ENCODE measurements at places on chromosomes 1 and 21.
A peak's percentile ranks its signal among the peaks of the same experiment; 100 is the strongest.

DNA sequence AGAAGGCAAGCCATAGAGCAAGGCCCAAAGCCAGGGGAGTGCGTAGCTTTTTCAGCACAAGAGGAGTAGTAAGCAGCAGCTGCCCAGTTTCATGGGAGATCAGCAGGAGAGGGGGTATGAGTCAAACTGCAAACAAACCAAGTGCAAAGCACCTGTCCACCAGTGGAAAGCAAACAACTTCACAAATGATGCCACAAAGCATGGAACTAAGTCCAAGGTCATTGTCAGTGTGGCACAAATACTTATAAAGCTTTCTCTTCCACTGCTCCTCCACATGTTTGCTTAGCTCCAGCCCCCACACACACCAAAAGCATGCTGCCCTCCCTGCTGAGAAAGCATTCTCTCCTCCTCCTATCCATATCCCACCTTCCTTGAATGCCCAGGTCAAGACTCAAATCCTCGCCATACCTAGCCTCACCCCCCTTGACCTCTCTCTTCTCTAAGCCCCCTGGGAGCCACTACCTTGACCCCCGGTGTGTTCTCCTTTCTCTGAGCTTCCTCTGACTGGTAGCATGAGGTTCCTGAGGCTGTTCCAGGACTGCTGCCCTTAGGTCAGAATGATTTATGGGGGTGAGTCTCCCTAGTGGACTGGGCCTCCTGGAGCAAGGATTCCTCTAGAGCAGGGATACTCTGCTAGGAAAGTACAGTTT lies 70.4 kb downstream of the DMAP1 start:
- DNase-seq: no peak

GRCh38 chr1:235579891-235580290 lies 69.7 kb downstream of the GNG4 start:
- DNase-seq: no peak

DNA sequence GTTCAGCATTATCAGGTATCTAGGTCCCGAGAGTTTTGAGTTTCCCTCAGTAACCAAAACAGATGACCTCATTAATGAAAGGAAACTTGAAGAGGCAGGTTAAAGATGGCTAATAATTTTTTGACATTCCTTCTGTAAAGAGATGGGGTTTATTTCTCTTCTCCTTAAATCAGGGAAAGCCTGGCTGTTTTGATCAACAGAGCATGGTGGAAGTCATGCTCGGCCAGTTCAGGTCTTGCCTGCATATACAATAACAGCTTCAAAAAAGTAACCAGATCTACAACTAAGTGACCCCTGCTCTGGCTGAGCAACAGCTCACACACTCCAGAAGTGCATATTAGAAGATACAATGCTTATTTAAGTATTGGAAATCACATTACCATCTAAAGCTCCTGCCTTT lies 36.6 kb upstream of the POU2F1 start:
- no peak for DNase-seq

DNA sequence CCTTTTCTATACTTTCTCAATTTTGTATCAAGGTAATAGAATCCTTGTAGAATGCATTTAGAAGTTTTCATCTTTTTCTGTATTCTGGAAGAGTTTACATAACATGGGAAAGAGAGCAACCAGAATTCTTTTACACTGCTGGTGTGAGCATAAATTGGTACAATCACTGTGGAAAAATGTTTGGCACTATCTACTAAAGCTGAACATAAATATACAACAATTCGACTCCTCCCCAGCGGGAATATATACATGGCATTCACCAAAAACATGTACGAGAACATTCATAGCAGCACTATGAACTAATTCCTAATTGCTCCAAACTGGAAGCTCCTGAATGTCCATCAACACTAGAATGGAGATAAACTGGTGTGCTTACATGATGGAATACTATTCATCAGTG lies 1.8 kb upstream of the ACBD6 start:
- no peak for DNase-seq

DNA sequence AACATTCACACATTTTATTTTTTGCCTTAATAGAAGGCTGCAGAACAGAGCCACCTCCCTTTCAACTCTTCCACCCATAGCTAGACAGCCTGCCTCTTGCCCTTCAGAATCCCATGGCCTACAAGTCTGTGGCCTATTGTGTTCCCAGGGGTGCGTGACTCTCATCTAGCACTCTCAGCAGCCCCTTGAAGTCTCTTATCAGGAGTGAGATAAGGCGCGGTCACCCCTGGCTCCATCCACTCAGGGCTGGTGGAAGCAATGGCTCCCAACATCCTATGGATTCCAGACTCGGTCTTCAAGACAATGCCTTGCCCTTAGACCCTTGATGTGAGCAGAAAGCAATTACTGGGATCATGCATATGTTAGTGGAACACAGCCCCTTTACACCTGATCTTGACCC lies 264.1 kb upstream of the GREM2 start:
- no peak for DNase-seq

DNA sequence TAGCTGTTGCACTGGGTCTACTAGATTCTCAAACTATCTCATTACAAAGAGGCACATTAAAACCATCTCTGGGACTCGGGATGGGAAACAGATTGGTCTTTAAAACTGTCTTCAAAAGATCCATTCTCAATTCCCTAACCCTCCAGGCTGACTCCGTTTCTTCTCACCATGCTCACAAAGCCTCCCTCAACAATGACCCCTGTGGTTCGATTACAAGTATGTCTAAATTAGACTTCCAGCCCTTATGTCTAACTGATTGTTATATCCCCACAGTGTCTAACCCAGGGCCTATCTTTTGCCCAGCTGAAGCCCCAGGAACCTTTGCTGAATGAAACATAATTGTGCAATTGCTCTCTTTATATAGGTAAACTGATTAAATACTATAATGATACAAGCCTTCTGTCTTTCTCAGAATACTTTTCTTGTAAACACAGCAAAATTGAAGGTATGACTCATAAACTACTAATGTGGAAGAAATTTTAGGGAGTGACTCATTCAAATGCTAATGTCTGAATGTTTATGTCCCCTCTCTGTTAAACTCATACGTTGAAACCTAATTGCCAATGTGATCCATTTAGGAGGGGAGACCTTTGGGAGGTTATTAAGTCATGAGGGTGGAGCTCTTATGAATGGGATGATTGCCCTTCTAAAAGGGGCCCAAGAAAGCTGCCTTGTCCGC lies 65.6 kb upstream of the DAB1 start:
- no peak for DNase-seq

DNA sequence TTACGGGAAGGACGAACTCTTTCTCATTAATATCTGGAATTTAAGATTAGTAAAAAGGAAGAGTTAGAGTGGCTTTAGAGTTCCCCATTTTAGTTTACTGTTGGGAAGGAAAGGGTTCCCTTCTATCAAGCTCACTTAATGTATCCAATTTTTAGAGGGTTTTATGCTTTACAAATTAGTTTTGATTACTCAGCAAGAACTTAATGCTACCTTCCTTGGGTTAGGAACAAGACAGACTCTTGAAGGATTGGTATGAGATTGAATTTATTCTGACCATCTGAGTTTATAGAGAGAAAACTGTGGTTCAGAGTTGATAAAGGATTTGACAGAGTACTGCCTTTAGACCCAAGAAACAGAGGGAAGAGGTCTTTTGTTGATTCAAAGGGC lies 29.5 kb upstream of the RGS4 start:
- DNase-seq: no peak

DNA sequence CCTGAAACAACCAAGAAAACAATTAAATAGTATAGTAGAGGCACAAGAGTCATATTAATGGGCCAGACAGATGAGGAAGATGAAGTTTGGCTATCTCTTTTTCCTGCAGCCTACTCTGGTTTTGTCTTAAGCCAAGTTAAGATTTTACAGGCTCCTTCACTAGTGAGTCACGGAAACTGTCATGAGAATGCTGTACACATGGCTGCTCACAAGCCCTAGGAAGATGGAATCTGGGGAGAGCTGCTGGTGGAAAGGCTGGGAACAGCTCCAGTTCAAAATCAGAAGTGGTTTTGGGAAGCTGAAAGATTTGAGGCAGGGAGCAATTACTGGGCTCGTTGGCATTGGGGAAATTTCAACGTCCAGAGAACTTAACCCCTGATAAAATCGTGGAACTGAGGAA lies 46.4 kb upstream of the S1PR1 start:
- no peak for DNase-seq

DNA sequence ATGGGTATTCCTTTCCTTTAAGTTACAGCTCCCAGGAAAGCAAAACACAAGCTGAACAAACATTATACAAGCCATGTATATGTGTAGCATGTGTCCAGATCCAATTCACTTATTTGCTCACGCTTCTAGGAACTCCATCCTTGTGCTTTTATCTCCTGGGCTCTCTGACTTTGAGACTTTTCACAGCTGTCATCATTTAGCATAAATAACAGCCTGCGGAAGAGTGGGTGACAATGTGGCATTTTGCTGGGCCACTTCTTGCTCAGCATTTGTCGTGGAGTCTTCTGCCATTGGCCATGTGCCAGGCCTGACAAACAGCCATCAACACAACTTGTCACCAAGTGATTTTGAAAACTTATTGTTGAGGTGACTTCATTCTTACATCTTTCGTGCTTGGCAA lies 164.3 kb downstream of the KIF26B start:
- DNase-seq: no peak

DNA sequence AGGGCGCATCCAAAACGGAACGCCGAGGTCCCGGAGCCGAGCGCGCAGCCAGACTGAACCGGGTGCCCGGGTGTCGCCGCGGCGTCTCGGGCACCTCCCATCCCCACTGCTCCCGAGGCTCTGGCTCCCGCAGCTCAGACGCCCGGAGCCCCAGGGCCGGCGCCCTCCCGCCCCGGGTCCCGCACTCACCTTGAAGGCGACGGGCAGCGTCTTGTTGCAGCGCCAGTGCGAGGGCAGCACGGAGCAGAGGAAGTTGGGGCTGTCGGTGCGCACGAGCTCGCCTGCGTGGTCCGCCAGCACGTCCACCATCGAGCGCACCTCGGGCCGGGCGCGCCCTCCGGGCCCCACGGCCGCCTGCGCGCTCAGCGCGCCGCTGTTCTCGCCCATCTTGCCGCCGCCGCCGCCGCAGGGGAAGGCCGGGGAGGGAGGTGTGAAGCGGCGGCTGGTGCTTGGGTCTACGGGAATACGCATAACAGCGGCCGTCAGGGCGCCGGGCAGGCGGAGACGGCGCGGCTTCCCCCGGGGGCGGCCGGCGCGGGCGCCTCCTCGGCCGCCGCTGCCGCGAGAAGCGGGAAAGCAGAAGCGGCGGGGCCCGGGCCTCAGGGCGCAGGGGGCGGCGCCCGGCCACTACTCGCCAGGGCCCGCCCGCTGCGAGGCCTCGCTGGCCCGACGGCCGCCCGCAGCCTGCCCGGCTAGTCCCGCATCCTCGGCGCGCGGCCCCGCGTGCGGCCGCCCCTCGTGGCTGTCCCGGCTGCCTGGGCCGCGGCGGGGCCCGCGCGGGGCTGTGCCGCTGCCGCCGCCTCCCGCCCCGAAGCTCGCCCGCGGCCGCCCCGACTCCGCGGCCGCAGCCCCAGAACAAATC lies 447 bp downstream of the RUNX3 start:
- DNase-seq: no peak

DNA sequence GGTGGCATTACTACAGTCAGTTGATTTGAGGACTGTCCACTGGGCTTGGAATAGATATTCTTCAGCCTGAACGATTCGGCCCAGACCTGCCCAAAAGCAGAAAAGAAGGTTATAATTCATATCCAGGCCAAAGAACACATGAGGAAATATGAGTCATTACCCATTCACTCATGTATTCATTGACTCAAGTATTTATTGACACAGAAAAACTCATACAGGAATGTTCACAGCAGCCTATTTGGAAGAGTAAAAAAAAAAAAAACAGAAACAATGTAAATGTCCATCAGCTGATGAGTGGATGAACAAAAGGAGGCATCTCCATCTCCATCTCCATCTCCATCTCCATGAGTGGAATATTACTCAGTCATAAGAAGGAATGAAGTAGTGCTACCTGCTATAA lies 15.9 kb downstream of the ZMYND12 start:
- DNase-seq: no peak

DNA sequence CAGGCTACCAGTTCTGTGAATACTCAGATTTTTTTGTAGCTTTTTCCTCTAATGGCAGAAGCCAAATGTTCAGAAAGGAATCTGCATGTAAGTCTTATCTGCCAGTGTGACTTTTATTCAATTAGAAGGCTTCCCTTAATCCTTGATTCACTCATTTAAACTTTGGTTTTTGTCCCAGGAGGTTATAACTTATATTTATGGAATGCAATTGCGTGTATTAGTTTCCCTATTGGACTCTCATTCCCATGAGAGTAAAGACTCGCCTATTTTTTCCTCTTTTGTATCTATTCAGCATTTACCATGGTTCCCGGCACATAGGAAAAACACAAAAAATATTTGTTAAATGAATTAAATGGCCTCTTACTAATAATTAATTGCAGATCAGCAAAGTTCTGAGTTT lies 3.5 kb downstream of the NTMT2 start:
- DNase-seq: no peak

DNA sequence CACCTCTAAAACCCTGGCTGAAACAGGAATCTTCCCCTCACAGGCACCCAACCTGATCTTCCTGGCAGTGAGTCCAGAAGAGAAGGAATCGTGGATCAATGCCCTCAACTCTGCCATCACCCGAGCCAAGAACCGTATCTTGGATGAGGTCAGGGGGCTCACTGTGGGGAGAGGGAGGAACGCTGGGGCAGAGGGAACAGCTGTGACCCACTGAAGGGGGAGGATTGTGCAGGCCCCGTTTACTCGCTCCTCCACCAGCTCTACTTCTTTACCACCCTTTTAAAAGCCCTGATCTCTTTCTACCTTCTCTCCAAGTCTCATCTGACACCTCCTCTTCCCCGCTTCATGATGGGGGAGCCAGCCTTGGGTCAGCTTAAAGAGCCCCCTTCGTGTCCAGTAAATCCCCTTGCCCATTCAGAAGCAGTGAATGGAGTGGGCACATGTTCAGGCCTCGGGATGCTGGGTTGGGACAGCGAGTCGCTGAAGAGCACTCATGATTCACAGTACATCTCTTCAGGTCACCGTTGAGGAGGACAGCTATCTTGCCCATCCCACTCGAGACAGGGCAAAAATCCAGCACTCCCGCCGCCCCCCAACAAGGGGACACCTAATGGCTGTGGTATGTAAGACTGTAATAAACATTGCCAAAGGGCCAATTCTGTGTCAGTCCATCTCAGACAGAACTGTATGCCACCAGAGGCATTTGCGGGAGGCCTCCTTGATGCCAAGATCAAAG lies 7.3 kb downstream of the PLEKHO1 start:
- no peak for DNase-seq

- no peak for DNase-seq
Observed at GRCh38 chr1:14842361-14842760, 243.9 kb downstream of the KAZN start.

GRCh38 chr1:208595236-208595635 lies 351.1 kb upstream of the PLXNA2 start:
- DNase-seq: no peak

- peak; percentile 64 for DNase-seq
Observed at GRCh38 chr1:181083842-181084605, 4.5 kb upstream of the IER5 start.

- no peak for DNase-seq
Observed at GRCh38 chr21:40333731-40334130, 466.5 kb downstream of the PCP4 start.

DNA sequence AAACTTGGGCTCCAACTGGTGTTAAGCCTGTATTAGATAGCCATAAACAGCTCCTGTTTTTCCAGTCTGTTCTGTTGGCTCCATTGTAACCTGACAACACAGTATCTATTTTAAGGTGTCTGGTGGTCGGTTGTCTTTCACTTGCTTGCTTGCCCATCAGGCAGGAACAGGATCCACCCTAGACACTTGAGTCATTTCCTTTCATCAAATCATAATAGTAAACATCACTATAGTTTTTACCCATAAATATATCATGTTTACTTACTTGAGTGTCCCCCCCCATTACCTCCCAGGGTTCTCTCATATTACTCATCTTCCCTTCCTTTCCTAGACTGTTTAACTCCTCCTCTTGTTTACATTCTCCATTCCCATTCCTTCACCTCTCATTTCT lies 2.9 kb downstream of the DDI2 start:
- no peak for DNase-seq

- DNase-seq: no peak
Observed at GRCh38 chr1:22763487-22764200, 53.0 kb downstream of the EPHB2 start.

Data from NCI-H460 (cell line).